ENCODE measurements at places on chromosomes 1 and 21. TPM values are rescaled to one million over a fixed set of nuclear protein-coding genes. Genes with fewer than 3 reads are reported as not detected.
A peak's percentile ranks its signal among the peaks of the same experiment; 100 is the strongest.

Gene NEGR1
- not detected for total RNA-seq

Gene FMN2
- total RNA-seq = not detected

Gene FCMR
- 51.5 TPM for total RNA-seq

DNA sequence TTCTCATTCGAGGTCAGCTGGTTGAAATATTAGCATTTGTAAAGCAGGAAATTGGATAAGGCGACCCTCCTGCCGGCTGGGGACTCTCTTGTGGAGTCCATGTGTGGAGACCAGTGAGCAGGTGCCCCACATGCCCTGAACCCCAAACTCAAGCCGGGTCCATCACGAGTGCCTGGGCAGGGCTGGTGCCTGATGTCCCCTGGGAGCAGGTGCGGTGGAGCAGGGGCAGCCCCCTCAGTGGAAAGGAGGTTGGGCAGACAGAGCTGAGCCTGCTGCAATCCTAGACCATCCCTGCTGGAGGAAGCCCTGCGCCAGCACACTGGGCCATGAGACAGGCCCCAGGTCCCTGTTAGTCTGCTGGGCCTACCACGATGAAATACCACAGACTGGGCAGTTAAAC lies 395.6 kb downstream of the NPHP4 start:
- no peak for DNase-seq
- no peaks in the 10 kb centered on the region for H3K27me3 ChIP-seq
- no peak overlapping the region for H3K27ac ChIP-seq
- H3K4me3 ChIP-seq = no peak overlapping the region
- no peaks in the 10 kb centered on the region for H3K36me3 ChIP-seq

GRCh38 chr1:109669246-109669948 lies 1.5 kb downstream of the GSTM2 start:
- H3K4me3 ChIP-seq = peak overlapping the region; percentile 46
- H3K36me3 ChIP-seq = no peaks in the 10 kb centered on the region
- peaks cover 32% of the 10 kb centered on the region for H3K4me1 ChIP-seq
- no peaks in the 10 kb centered on the region for H3K27me3 ChIP-seq
- peak overlapping the region; percentile 83 for H3K27ac ChIP-seq
- peak; percentile 60 for DNase-seq

GRCh38 chr21:45892156-45892915 lies 89.2 kb upstream of the COL6A1 start:
- DNase-seq = peak; percentile 46
- no peak overlapping the region for H3K4me3 ChIP-seq
- H3K27ac ChIP-seq = peak overlapping the region; percentile 78
- no peaks in the 10 kb centered on the region for H3K36me3 ChIP-seq
- H3K4me1 ChIP-seq = peaks cover 45% of the 10 kb centered on the region

DNA sequence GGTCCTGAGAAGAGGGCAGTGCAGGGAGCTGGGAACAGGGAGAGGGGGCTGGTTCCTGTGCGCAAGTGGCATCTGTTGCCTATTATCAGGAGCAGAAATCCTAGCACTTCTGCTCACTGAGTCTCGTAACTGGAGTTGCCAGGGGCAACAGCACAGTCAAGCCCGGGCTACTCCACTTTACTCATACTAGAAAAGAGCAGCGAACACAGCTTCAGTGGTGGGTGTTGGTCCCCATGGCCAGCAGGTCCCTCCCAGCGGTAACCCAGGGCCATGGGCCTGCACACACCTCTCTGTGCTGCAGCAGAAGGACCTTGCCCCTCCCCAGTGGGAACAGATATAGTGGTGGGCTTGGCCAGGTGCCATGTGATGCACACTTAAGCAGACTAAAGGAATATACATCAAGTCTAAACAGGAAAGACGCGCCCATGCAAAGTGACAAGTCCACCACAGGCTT lies 8.5 kb downstream of the PYCR2 start:
- no peak for DNase-seq
- H3K36me3 ChIP-seq = peaks cover 36% of the 10 kb centered on the region
- H3K4me3 ChIP-seq = no peak overlapping the region
- no peak overlapping the region for H3K27ac ChIP-seq

- peaks cover 36% of the 10 kb centered on the region for H3K4me1 ChIP-seq
- H3K27ac ChIP-seq = peak overlapping the region; percentile 69
- H3K36me3 ChIP-seq = no peaks in the 10 kb centered on the region
- no peak for DNase-seq
These were observed 8.4 kb downstream of the LGR6 start for GRCh38 chr1:202201971-202202370.

DNA sequence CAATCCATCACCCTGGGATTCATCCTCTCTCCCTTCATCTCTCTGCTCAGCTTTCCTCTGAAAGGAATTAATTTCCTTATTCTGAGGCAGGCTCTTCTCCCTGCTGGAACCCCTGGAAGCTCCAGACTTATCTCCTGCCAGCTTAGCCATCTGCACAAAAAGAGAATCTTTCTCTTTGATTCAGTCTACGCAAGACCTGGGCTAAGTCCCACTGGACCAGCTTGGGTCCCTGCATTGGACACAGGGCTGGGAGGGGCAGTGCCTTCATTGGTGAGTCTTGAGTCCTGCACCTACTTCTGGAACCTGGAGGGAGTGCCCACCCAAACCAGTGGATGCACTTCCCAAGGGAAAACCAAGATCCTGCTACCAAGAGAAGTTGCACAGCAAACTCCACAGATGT lies 271.7 kb upstream of the CSF3R start:
- H3K4me3 ChIP-seq = no peak overlapping the region
- H3K27me3 ChIP-seq = no peaks in the 10 kb centered on the region
- DNase-seq = no peak
- no peaks in the 10 kb centered on the region for H3K4me1 ChIP-seq
- no peaks in the 10 kb centered on the region for H3K36me3 ChIP-seq
